RPMI8226 (cell line): ENCODE measurements at places on chromosomes 6 and 20.

GRCh38 chr6:128327890-128328289, 192.5 kb downstream of the PTPRK start:
- peak; percentile 68 for DNase-seq

- DNase-seq, result no peak
Measured at GRCh38 chr6:105320765-105321164, 82.1 kb downstream of the PREP start.

GRCh38 chr6:161921602-161922395, 647.9 kb upstream of the AGPAT4 start:
- no peak for DNase-seq

- DNase-seq, result no peak
Measured at GRCh38 chr6:107221519-107221918, 106.2 kb upstream of the BEND3 start.

- DNase-seq, result no peak
Measured at GRCh38 chr6:72742001-72742673, 120.3 kb downstream of the KCNQ5 start.

DNA sequence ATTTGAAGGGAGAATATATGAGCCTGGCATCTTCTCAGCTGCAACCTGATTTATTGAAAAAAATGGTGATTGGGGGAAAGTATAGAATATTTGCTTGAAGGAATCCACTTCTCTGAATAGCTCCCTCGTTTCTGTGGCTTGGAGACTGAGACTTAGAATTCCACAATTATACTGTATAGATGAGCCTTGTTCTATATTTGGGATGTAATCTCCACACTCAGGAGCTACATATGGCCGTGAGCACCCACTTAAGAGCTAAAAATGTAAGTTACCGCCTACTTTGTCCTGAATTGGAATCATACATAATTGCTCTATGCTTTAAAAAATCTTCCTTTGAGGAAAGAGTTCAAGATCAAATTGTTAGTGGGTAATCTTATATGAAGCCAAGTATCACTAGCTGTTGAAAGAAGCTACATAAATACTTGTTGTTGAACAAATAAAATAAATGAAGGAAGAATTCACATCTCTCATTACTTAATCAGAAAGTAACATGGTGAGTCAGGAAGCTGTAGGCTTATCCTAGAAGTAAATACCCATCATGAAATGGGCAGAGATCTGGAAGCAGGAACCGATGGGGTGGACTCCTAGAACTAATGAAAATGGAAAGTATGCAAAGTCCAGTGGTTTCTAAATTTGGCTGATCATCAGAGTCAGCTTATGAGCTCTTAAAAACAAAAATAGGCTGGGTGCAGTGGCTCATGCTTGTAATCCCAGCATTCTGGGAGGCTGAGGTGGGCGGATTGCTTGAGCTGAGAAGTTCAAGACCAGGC, 254.3 kb downstream of the SOX4 start:
- no peak for DNase-seq
